Mesenchymal stem cell (in vitro differentiated cells and primary cell): ENCODE measurements at places on chromosomes 12 and 14.

- DNase-seq = peak; percentile 37
These were observed 22.5 kb downstream of the MRPS35 start for GRCh38 chr12:27733052-27733656.

- no peak for DNase-seq
These were observed 151.4 kb downstream of the KCNC2 start for GRCh38 chr12:75058228-75058627.

DNA sequence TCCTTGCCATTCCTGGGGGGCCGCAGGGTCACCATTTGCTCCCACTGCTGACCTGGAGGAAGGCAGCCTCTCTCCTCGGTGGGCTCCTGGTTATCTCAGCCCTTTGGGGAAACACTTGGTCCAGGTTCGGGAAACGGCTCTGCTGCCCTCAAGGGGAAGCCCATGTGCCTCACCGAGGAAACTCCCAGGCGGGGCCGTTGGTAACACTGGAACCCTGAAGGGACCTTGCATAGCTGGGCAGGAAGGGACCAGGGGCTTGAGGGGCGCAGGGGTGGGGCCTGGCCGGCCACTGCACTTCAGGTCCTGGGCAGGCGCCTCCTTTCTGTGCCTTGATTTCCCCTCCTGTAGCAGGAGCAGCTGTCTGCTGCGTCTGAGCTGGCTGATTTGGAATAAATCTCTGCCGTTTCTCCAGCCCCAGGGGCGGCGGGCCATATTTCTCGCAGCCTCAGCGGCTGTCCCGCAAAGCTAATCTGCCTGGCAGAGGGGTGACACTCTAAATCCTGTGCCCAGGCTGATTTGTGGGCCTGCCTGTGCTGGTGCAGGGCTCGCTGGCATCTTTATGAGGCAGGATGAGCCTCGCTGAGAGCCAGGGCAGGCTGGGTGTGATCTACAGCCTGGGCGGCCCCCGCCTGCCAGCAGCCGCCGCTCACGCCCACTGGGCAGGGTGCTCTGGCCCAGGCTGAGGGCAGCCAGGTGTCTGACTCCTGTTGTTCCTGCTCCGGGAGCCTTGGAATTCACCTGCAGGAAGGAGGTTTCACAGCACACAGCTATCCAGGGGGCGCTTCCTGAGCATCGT, 49.7 kb downstream of the KIF26A start:
- DNase-seq = no peak

- DNase-seq = no peak
These were observed 33.2 kb downstream of the RFLNA start for GRCh38 chr12:124328116-124328515.

- DNase-seq = no peak
These were observed 16.3 kb upstream of the RFLNA start for GRCh38 chr12:124278389-124279101.

DNA sequence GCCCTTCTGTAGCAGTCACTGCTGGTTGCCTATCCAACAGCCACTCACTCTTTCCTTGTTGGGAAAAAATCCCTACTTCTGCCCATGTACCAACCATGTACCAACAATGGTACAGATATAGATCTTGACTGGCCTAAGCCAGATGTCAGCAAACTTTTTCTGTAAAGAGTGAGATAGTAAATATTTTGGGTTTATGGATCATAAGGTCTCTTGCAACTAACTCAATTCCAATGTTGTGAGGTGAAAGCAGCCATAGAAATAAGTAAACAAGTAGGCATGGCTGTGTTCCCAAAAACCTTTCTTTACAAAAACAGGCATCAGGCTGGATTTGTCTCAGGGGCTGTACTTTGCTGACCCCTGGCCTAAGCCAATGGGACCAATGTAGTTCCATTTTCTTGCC, 73.5 kb downstream of the ARMH4 start:
- DNase-seq = no peak

GRCh38 chr12:78534311-78534710, 330.3 kb upstream of the SYT1 start:
- DNase-seq = no peak

DNA sequence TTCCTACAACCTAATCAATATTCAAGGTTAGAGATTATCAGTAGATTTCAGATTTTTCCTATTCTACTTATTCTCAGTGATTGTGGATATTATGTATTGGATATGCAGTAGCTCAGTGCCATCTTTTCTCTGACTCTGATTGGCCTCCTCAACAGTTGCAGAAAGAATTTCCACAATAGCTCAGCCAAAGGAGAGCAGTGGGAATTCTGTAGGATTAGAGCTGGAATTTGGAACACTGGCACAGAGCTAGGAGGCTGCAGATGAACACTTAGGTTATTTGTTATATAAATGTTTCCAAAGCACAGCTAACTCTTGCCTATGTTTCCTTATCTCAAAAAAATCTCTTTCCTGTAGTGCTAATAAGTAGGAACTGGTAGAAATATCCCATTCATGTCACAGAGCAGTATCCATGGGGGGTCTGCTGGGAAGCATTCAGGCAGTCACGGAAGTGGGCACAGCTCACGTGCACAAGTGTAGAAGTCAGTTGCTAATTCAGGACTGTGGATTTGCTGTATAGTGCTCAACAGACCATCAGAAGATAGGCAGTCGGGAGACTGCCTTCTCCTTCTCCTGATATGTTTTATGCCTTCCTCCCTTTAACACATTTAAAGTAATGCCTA, 116.2 kb upstream of the TMEM260 start:
- no peak for DNase-seq

DNA sequence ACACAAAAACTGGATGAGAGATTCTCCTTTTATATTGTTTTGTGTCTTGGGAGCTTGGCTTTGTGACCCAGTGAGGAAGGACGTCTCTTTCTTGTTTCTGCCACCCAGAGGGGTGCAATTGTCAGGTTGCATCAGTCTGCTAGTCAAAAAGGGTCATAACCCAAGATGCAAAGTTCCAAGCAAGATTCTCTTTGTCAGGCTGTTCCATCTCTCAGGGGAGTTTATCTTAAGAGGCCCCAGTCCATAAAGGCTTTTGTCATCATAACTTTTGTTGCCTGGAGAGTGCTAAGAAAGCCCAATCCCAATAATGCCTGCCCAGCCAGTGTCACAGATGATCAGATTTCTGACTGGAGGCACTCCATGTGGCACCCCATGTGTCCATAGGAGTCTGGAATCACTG, 444.9 kb downstream of the TRHDE start:
- no peak for DNase-seq

- DNase-seq = no peak
These were observed 4.8 kb downstream of the P2RX7 start for GRCh38 chr12:121137512-121137911.

- peak; percentile 93 for DNase-seq
These were observed 3.0 kb downstream of the GAS2L3 start for GRCh38 chr12:100576331-100577036.

- no peak for DNase-seq
These were observed 4.1 kb upstream of the PIK3C2G start for GRCh38 chr12:18257251-18257650.

DNA sequence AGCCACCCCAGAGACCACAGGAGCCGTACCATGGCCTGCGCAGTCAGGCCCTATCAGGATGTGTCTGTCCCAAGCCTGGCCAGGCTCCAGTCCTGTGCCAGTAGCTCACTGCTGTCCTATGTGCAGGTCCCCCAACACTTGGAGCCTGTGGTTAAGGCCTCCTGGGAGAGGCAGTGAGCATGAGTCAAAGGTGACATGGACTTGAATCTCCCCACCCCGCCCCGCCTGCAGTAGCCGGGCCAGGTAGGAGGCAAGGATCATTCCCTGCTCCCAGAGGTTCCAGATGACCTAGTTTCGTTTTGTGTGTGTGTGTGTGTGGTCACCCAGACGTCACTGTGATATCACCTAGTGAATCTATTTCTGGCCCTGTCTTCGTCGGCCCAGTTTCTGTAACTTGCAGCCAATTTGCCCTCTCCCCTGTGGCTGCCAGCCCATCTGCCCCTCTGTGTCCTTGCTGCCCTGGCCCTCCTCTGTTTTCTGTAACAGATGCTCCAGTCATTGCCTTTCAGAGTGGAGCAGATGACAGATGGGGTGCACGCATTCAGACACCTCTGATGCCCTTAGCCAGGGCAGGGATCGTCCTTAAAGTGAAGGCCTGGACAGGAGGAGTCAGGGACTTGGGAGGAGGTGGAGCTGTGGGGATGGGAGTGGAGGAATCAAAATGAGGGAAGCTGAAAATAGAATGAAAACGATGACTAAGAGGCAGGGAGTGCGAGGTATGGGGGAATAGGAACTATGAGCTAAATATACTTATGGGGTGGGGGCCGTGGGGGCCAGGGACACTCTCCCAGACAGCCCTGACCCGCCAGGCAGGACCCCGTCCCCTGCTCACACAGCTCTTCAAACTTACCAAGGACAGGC, 37.4 kb downstream of the SLC6A12 start:
- peak; percentile 63 for DNase-seq

DNA sequence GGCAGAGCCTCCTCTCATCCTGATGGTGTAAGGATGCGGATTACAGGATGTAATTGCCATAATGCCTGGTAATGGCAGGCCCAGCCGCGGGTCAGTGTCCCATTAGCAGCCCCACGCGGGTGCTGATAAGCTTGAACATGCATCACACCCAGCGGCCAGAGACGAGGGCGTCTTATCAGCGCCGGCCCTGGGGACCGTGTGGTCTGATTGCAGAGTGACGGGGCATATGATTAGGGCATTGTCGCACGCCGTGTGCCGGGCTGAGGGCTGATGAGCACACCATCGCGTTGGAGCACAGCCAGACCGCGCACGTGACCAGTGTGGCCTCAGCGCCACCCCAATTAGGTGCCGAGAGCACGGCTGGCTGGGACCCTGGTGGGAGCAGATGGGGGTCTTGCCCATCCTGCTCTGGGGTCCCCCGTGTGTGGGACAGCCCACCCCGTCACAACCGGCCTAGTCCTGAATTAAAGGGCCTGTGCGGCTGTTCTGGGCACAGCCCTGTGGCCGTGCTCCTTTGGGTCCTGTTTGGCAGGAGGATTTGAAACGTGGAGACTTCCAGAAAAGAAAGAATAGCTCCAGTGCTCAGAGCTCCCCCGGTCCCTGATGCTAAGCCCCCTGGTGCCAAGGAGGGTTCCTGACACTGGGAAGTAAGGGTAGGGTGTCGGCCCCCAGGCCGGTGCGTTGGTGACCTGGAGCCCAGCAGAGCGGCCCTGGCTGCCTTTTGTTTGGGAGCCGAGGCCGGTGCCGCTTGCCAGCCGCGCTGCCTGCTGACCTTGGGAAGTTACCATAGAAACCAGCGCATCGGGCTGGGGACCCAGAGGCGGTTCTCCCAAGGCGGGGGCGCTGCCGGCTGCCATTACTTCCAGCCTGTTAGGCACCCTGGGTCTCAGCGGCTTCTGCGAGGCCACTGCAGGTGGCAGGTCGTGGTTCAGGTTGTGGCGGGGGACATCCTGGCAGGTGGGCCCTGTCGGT, 20.7 kb downstream of the KIF26A start:
- no peak for DNase-seq
